ENCODE measurements at places on chromosomes 12 and 14.

- DNase-seq = no peak
Measured at GRCh38 chr12:122895320-122895703, 612 bp downstream of the VPS37B start.

GRCh38 chr14:83096092-83096491 is 1562.4 kb upstream of the SEL1L start:
- no peak for DNase-seq

- no peak for DNase-seq
Measured at GRCh38 chr14:94011795-94012194, 14.3 kb upstream of the OTUB2 start.

GRCh38 chr14:69855180-69855832 is 23.9 kb upstream of the SMOC1 start:
- no peak for DNase-seq

DNA sequence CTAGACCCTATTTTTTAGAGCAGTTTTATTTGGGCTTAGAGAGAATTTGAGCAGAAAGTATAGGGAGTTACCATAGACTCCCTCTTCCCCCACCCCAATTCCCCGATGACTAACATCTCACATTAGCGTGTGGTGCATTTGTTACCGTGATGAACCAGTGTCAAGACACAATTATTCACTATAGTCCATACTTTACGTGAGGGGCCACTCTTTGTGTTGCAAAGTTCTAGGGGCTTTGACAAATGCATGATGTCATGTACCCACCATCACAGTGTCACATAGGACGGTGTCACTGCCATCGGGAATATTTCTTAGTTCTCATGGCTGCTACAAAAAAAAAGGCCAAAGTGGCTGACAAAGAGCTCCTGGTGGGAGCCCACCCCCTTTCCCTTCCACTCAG is 119.1 kb downstream of the PHETA1 start:
- DNase-seq = no peak

- no peak for DNase-seq
Measured at GRCh38 chr14:100679707-100680438, 46.8 kb upstream of the DLK1 start.

GRCh38 chr14:38731962-38732361 is 371.1 kb downstream of the SEC23A start:
- DNase-seq = peak; percentile 81

GRCh38 chr12:91289072-91289471 is 106.5 kb upstream of the DCN start:
- DNase-seq = no peak

DNA sequence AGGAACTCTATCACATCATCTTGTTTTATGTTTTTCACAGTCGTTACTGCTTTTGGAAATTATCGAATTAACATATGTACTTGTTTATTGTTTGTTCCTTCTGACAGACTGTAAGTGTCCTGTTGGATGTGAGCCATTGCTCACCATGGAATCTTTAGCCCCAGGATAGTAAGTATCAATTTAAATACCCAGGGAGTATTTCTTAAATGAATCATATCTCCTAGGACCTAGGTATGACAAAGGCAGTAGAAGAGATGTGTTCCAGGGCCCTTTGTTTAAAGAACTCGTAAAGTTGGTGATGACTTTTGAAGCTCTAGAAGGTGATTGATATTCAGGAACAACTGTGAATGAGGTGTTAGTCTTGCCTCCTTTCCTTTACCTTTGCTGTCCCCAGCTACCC is 30.3 kb upstream of the STRAP start:
- no peak for DNase-seq

GRCh38 chr14:33375786-33376185 is 437.1 kb downstream of the NPAS3 start:
- DNase-seq = no peak

DNA sequence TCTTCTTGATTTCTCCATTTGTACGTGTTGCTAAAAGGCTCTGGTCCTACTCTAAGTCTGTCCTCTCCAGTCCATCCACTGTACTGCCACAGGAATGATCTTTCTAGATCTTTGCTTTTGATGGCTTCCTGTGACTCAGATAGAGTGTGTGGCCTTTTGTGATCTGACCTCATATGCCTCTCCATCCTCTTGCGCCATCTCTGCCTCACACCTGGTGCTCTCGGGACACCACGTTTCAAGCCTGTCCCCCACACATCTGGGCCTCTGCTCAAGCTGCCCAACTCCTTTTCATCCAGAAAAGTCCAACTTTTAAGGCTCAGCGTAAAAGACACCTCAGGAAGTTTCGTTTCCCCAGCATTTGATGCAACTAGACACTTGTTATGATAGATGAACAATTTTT is 39.0 kb downstream of the DCAF4 start:
- no peak for DNase-seq

- DNase-seq = no peak
Measured at GRCh38 chr14:88476214-88476774, 78.5 kb downstream of the PTPN21 start.

GRCh38 chr12:31582155-31582554 is 8.8 kb downstream of the DENND5B start:
- DNase-seq = no peak

DNA sequence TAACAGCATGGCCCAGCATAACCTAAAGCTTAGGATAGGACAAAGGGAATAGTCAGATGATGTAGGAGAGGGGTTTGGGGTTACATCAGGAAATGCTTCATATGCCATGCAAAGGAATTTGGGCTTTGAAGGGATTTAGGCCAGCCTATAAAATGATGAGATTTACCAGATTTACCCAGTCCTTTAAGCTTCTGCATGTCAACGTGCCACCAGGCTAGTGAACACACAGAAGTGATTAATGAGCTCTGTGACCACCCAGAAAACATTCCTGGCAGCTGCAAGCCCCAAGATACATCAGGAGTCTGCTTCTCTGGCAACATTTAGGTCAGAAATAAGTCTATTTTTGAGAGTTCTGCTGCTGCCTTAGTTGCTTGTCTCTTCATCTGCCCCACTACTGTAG is 118.3 kb downstream of the LRIG3 start:
- no peak for DNase-seq

DNA sequence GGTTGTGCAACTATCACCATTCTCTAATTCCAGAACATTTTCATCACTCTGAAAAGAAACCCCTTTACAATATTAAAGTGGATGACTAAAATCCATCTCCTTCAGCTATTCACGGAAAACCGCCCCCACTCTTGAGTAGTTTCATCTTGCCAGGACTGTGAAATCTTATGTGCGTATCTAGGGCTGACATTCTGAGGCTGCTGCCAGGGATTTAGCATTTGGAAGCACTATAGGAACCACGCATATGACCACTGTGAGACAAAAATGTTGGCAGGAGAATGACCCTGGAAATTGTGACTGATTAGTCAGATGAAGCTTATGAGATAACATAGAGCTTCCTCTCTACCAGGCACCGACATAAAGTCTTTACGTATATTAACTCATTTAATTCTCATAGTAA is 305.2 kb upstream of the PDE3A start:
- DNase-seq = no peak

- no peak for DNase-seq
Measured at GRCh38 chr14:99347561-99347960, 75.6 kb upstream of the BCL11B start.

DNA sequence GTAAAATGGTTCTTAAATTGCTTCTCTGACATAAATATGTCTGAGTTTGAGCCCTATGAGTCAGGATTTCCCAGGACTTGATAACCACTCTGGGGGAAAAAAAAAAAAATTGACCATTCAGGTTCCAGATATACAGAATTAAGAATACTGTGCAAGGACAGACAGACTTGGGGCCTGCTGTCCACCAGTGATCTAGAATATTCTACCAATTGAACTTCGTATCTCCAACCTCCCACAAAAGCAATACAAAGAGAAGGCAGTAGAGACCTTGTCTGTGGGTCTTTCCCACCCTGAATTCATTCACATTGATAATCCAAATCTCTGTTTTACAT is 4.1 kb downstream of the SINHCAF start:
- DNase-seq = no peak

DNA sequence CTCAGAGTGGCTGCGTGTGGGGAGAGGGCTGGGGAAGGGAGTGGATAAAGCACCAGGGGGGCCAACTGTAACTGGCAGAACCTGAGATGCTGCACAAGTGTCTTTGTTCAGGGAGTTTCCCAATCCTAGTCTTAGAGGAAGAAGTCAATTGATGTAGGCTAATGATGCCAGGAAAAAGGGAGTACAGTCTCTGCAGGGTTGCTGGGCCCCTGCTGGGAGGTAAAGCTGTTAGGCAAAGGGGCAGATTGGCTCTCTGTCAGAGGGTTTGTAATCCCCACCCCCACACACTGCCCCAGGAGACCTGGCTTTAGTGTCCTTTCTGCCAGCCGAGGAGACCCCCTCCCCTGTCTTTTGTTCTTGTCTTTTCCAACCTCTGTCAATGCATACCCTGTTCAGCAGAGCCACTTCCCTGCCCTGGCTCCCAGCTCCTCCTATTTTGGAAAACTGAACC is 178.4 kb downstream of the KCNA5 start:
- DNase-seq = peak; percentile 26

DNA sequence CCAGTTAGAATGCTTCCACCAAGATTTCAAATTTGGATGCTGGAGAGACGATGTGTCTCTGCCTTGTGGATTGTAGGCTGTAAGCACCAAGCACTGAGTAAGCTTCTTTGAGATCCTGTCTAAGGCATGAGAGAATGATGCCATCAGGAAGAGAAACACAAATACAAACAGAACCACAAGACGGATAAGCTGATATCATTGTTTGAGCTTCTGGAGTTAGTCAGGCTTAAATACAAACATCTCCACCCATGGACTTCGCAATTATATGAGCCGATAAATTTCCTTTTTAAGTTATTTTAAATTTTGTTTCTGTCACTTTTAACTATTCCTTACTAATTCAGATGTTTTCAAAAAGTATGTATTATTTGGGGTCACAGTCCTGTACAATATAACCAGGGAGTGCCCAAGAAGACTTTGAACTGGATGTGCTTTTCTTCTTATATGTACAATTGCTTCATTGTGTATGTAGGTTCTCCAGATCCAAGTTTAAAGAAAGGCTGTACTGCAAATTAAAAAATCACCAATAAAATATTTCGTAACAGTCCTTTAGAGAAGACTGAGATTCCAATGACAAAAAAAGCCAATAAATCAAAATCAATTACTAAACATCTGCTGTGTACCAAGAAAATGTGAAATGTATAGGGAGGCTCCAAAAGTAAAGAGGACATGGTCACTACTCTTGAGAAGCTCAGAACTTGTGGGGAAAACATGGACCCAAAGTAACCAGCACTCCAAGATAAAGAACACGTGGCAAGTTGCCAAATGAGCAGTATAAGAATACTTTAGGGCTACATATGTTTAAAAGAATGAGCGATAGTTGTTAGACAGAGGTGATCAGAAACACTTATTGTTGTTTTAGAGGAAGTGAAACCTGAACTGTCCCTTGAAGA is 274.1 kb downstream of the ADAMTS20 start:
- DNase-seq = no peak

DNA sequence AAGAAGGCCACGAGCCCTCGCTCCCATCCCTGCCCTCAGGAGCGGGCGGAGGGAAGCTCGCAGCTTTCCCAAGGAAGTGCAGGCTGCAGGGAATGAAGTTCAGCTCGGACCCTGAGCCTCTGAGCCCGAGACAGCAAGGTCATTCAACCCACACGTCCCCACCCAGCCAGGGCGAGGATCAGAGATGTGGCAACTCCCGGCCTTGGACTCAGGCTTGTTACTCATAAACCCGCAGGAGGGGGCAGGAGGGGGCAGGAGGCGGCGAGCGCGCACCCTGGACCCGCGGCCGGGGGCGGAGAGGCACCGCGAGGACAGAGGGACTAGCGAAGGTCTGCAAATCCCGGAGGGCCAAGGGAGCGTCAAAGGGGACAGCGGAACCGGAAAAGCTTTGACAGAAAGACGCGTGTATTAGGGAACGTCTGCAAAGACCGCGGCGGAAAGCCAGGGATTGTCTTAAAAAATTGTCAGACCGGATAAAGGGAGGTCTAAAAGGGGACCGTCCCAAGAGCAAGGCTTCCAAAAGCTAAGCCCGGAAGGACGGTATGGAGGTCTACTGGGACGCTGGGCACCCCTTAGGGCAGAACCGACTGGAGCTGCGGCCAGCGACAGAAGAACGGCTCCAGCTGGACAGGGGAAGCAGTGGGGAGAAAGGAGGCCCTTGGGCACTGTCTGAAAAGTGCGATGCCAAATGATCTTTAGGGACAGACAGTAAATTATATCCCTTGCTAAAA is 611 bp upstream of the DCAF11 start:
- DNase-seq = peak; percentile 97

GRCh38 chr12:77102691-77103090 is 37.3 kb upstream of the E2F7 start:
- DNase-seq = no peak

- DNase-seq = peak; percentile 37
Measured at GRCh38 chr12:50174971-50175715, 8.0 kb upstream of the CERS5 start.

GRCh38 chr12:122190842-122191668 is 8.1 kb downstream of the LRRC43 start:
- no peak for DNase-seq

DNA sequence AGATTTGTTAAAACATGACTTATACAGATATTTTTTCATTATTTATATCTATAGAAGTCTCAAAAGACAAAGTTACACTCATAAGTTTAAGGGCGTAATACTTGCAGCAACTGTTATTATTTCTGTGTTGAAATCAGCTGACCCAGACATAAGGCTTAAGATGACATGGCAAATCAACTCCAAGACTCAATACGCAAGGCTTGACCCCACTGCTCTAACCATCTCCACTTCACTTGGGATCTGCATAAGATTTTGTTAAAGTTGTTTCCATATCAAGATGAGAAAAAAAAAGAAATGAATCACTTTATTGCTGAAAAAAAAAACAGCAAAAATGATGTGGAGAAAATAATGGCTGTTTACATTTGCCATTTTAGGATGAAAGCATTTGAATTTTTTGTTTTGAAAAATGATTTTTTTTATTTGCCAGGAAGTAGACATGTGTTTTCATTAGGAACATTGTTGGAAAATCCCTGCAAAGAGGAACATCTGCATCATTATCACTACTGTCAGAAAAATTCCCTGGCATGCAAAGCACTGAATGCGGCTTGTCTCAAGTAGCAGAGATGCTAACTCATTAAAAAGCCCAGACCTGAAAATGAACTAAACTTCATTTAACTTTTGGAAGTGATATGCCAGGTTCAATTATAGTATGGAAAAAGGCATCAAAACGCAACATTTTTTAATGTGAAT is 73.5 kb downstream of the LIN7A start:
- no peak for DNase-seq

GRCh38 chr14:20686386-20687143 is 2.0 kb upstream of the ANG start:
- no peak for DNase-seq

- no peak for DNase-seq
Measured at GRCh38 chr14:53501361-53502211, 348.5 kb upstream of the DDHD1 start.

- DNase-seq = no peak
Measured at GRCh38 chr12:92553389-92553788, 149.4 kb upstream of the PLEKHG7 start.

DNA sequence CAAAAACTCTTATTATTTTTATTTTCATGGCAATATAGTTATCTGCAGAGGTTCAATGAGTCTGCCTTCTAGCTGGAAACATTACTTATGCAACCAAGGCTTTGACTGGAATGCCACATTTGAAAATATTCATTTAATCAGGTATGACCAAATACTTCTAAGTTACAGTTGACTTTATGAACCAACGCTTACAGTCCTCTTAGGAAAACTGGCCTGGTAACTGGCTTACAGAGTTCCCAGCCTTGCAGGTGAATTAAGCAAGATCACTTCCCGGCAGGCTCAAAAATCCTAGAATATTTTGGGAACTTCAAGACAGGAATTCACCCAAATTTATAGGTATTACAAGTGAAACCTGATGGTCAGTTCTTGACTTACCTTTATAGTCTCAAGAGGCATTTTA is 12.3 kb downstream of the LRP6 start:
- DNase-seq = no peak

GRCh38 chr12:80118565-80119324 is 19.4 kb downstream of the OTOGL start:
- DNase-seq = no peak

All from NCI-H1092 treated with DMSO at 0.1 percent for 48 hours (cell line).